ENCODE measurements at places on chromosomes 3 and 15. TPM values are rescaled to one million over a fixed set of nuclear protein-coding genes. Genes with fewer than 3 reads are reported as not detected.

ISG20 gene
- total RNA-seq: 20.9 TPM

KCNMB2 gene
- total RNA-seq: not detected

SOX14 gene
- total RNA-seq: not detected

FAM81A gene
- 3.9 TPM for total RNA-seq

PARP9 gene
- 67.5 TPM for total RNA-seq

FES gene
- total RNA-seq: 0.88 TPM

COL6A5 gene
- not detected for total RNA-seq

TRAIP gene
- 5.7 TPM for total RNA-seq

MYZAP gene
- 1.5 TPM for total RNA-seq

POMGNT2 gene
- 18.5 TPM for total RNA-seq

RETNLB gene
- total RNA-seq: not detected

PROS1 gene
- total RNA-seq: 10.9 TPM

PLA2G4E gene
- total RNA-seq: not detected

SEMA6D gene
- total RNA-seq: 10.4 TPM

FOXB1 gene
- total RNA-seq: not detected

ARGFX gene
- not detected for total RNA-seq

SELENOK gene
- 61.0 TPM for total RNA-seq

ZPLD1 gene
- total RNA-seq: 0.06 TPM

BTLA gene
- total RNA-seq: not detected

HYKK gene
- 9.3 TPM for total RNA-seq

TMEM212 gene
- total RNA-seq: not detected

CCDC39 gene
- total RNA-seq: not detected

RASL12 gene
- total RNA-seq: 0.04 TPM

PODXL2 gene
- total RNA-seq: 13.0 TPM

TRPC1 gene
- total RNA-seq: 9.8 TPM

ERC2 gene
- 0.18 TPM for total RNA-seq

CRYBG3 gene
- total RNA-seq: 9.2 TPM

AQP9 gene
- total RNA-seq: not detected

GABRR3 gene
- not detected for total RNA-seq

AVEN gene
- total RNA-seq: 16.5 TPM

TGM4 gene
- total RNA-seq: 1.2 TPM

CCDC13 gene
- total RNA-seq: not detected

CMTM7 gene
- 7.1 TPM for total RNA-seq

MKRN2OS gene
- total RNA-seq: not detected

CHRNA3 gene
- 0.04 TPM for total RNA-seq

ITIH1 gene
- not detected for total RNA-seq

PLIN1 gene
- total RNA-seq: 0.04 TPM

NOX5 gene
- not detected for total RNA-seq

HTR3E gene
- not detected for total RNA-seq

CLDN18 gene
- total RNA-seq: not detected

FEZF2 gene
- total RNA-seq: not detected

SYNPR gene
- not detected for total RNA-seq

GPR87 gene
- 0.23 TPM for total RNA-seq

REC114 gene
- not detected for total RNA-seq

GRM7 gene
- total RNA-seq: not detected

ANKRD34C gene
- total RNA-seq: not detected

GOLGA6L7 gene
- total RNA-seq: not detected
